H9 (cell line): ENCODE measurements at places on chromosomes 3 and 15.

DNA sequence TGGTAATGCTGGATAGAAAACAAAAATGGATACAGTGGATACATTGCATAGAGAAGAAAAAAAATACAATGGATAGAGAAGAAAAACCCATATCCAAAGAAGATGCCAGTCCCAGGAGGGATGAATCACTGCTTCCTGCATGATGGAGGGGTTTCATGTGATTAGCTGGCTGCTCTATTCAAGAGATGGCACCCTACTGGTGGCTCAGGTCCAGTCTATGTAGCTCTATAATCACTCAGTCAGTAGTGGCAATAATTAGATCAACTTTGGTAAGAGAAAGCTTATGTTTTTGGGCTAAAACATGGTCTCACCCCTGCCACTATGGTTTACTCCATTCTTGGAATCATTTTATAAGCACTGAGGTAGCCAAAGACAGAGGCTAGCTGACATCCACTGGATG is 33.7 kb upstream of the NOX5 start:
- DNase-seq: no peak

DNA sequence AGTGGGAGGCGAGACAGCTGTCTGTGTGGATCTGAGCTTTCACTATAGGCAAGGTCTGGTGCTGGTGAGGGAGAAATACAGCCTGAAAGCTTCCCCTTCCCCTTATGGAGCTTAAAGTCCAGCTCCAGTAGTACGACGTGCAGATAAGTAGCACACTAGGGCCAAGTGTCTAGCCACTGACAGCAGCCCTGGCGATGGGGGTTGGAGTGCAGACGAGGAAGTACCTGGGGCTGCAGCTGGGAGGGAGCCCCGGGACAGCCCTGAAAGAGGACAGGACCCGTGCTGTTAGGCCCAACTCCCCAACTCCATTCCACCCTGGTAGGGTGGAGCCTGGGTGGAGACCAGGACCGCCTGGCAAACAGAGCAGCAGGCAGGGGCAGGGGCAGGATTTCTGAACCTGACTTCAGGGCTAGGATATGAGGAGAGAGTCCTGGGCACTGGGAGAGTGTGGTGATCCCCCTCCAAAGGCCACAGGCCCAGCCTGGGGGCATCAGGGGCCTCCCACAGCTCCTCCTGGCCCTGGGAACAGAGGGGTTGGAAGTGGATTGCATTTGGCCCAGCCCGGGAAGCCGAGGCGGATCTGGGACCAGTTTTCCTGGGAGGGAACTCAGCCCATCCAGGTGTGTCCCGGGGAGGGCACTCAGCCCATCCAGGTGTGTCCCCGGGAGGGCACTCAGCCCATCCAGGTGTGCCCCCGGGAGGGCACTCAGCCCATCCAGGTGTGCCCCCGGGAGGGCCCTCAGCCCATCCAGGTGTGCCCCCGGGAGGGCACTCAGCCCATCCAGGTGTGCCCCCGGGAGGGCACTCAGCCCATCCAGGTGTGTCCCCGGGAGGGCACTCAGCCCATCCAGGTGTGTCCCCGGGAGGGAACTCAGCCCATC is 42.8 kb downstream of the BDH1 start:
- DNase-seq: no peak

DNA sequence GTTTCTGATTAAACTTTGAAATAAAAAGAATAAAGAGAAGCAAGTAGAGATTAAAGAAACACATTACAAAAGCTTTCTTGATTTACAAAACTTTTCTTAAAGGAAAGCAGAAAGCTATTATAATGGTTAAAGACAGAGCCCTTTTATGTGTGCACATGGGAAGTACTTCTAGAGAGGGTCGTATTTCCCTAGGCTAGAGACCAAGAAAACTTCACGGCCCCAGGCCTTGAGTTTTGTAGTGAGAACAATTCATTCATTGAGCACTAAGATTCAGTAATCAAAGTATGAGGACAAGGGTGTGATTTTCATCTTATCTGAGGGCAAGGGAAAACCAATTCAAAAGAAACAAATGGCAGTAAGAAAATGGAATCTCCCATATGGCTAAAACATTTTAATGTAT is 854.1 kb downstream of the ROBO1 start:
- DNase-seq: no peak

DNA sequence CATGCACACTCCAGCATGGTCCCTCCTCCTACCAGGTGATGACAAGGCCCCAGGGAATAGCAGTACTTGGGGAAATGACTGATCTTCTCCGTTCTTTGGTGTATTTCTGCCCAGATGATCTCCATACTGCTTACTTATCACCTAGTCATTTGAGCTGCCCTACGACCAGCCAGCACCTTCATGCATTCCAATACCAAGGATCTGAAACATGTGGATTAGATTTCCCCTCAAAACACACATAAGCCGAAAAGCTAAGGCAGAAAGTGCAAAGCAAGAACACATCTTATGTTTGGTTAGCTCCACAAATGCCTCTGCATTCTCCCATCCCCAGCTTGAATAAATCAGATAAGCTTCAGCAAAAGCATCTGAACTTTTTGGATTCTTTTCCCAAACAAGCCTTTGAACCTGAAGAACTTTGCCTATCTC is 64.8 kb upstream of the BCL6 start:
- no peak for DNase-seq

DNA sequence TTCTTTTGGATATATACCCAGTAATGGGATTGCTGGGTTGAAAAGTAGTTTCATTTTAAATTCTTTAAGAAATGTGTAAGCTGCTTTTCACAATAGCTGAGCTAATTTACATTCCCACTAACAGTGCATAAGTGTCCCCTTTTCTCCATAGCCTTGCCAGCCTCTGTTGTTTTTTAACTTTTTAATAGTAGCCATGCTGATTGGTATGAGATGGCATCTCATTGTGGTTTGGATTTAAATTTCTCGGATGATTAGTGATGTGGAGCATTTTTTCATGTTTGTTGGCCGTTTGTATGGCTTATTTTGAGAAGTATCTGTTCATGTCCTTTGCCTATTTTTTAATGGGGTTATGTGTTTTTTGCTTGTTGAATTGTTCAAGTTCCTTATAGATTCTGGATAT is 444.3 kb upstream of the ATP11B start:
- no peak for DNase-seq

- no peak for DNase-seq
Observed at GRCh38 chr3:45541326-45542321, 52.9 kb upstream of the LIMD1 start.

- DNase-seq: peak; percentile 72
Observed at GRCh38 chr3:51967384-51968169, at the start of gene PCBP4. Gene PCBP4 (minus strand): TSS chr3:51967454. CDS start chr3:51961240, 6,214 bp downstream.

- DNase-seq: no peak
Observed at GRCh38 chr15:81372575-81372974, 1.4 kb downstream of the TMC3 start.

- no peak for DNase-seq
Observed at GRCh38 chr3:122668930-122669730, 11.5 kb upstream of the PARP14 start.

DNA sequence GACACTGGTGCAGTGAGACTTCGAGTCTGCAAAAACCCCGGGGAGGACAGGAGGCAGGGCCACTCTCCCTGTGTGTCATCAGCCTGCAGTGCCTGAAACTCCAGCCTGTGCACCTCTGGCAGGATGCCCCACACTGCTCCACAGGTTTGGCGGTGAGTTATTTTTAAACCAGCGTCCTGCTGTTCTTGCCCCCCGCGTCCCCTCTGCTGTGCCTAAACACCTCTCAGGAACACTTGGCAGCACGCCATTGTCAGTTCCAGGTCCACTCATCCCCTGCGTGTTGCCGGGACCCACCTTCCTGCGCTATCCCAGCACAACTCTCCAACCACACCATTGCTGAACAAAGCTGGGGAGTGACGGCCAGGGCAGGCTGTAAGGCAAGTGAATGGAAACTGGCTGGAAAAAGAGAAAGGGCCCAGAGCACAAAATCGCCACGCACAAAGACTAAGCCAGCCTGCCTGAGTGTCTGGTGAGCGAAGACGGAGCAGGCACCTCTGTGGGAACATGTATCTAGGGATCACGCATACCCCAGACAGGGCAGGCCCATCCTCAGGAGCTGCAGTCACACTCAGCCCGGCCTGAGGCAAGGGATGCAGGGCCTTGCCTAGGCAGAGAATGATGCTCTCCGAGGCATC is 3.1 kb upstream of the PLA2G4F start:
- no peak for DNase-seq

GRCh38 chr3:73687106-73688004 is 62.6 kb upstream of the PDZRN3 start:
- DNase-seq: no peak

GRCh38 chr15:70035719-70036077 is 62.0 kb downstream of the TLE3 start:
- DNase-seq: no peak

DNA sequence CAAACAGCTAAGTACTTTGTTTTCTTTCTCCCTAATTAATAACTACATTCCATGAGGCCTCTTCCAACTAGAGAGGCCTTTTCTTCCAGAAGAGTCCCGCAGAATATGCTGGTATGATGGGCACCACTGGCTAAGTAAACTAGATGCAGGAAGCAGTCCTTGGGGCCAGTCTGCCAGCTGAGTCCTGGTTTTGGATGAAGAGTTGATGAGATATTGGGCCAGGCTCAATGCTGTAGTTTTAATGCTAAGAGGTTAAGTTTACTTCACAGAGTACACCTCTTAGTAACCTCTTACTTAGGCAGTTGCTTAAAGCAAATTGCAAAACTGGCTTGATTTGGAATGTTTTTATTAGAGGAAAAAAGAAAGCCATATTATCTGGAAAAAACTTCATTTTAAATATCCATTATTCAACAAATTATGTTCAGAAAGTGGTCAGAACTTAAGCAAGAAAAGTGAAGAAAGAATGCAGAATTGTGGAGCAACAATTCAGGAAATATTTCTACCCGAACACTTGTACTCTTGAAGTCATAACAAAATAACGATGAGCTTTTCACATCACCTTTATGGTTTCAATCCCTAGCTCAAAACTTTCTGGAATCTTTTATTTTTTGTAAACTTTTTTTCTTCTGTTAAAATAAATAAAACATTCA is 178.4 kb upstream of the CDIN1 start:
- DNase-seq: no peak

- no peak for DNase-seq
Observed at GRCh38 chr3:170494766-170495165, 76.1 kb downstream of the CLDN11 start.
